ENCODE measurements at places on chromosomes 16 and 17.
A peak's percentile ranks its signal among the peaks of the same experiment; 100 is the strongest.

GRCh38 chr16:68361485-68361884 is 50.7 kb downstream of the PRMT7 start:
- H3K27ac ChIP-seq, result no peak overlapping the region
- DNase-seq, result no peak
- H3K4me1 ChIP-seq, result peaks cover 23% of the 10 kb centered on the region
- no peaks in the 10 kb centered on the region for H3K27me3 ChIP-seq
- no peak overlapping the region for H3K4me3 ChIP-seq

- no peak overlapping the region for H3K4me3 ChIP-seq
- no peaks in the 10 kb centered on the region for H3K27me3 ChIP-seq
- no peak overlapping the region for H3K27ac ChIP-seq
- no peak for DNase-seq
Measured at GRCh38 chr17:42142371-42142896, 12.4 kb downstream of the RAB5C start.

- no peak overlapping the region for H3K27ac ChIP-seq
- H3K4me3 ChIP-seq, result no peak overlapping the region
- no peak for DNase-seq
- no peaks in the 10 kb centered on the region for H3K27me3 ChIP-seq
Measured at GRCh38 chr16:31860508-31860907, 13.1 kb upstream of the ZNF267 start.

DNA sequence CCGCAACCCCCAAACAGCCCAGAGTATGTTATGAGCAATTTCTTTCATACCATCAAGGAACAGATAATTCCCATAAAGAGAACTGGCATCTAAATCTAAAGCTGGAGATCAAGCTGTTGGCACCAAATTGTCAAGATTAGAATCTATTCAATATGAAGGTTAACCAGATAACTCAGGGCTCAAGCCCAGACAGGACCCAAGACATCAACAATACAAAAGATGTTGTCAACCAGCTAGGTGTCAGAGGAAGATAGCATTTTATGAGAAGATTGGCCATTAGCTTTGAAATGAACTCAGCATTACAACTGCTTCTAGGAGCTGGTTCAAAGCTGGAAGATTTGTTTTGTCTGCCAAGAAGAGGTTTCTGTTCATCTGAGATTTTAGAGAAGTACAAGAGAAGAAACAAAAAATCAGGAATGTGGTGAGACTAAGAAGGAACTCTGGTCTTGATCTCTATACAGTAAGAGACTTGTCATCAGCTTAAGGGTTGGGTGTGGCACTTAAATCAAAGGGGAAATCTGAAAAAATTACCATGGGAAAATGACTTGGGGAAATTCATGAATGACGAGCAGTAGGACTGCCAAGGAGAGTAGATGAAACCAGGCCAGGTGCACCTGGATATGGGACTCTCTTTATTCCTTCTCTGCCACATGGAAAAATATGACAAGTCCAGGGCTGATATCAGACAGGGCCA is 64.2 kb upstream of the COX10 start:
- DNase-seq, result no peak
- H3K27ac ChIP-seq, result peak overlapping the region; percentile 0
- H3K27me3 ChIP-seq, result no peaks in the 10 kb centered on the region

GRCh38 chr17:73186283-73187050 is 6.4 kb upstream of the COG1 start:
- peaks cover 6% of the 10 kb centered on the region for H3K4me1 ChIP-seq
- H3K27ac ChIP-seq, result no peak overlapping the region
- no peaks in the 10 kb centered on the region for H3K27me3 ChIP-seq

DNA sequence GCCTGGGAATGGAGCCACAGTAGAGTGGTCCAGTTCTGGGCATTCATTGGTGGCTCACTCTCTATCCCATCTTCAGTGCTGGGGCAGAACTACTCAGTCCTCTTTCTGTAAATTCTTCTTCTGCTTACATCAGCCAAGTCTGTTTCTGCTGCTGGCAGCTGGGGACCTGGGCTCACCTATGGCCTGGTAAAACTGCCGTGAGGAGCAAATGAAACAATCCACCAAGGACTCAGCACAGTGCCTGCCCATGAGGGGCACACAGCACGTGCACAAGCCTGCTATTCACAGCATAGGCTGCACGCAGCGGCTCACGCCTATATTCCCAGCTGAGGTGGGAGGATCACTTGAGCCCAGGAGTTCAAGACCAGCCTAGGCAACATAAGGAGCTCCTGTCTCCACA is 30.9 kb upstream of the SNN start:
- H3K4me3 ChIP-seq, result no peak overlapping the region
- H3K36me3 ChIP-seq, result no peaks in the 10 kb centered on the region
- no peak overlapping the region for H3K27ac ChIP-seq
- DNase-seq, result no peak
- H3K4me1 ChIP-seq, result peaks cover 20% of the 10 kb centered on the region
- no peaks in the 10 kb centered on the region for H3K27me3 ChIP-seq

DNA sequence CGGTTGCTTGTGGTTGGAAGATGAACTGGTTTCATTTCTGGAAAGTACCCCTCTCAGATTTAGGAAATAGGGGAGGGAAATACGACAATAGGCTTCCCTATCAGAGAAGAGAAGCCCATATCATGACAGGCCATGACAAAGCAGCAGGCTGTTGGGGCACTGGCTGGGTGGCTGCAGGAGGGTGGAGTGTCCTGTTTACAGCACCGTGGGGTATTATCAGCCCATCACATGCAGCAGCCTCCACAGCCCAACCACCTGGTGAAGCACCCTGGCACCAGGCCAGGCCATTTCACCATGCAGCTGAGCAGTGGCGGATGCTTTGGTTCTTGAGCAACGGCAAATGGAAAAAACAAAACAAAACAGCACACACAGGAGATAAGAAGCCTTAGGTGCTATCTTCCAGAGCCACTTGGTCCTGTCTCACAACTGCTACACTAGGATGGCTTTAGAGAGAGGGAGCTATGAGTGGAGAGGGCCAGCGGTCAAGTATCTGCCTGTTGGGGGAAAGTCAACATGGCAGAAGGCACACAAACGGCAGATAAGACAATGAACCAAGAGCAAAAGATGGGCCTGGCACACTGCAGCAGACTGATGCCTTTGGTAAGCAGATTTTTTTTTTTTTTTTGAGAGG is 24.2 kb downstream of the FAM117A start:
- peak overlapping the region; percentile 100 for H3K27ac ChIP-seq
- H3K4me3 ChIP-seq, result peak overlapping the region; percentile 87
- H3K36me3 ChIP-seq, result peaks cover 12% of the 10 kb centered on the region
- peaks cover 98% of the 10 kb centered on the region for H3K4me1 ChIP-seq
